ENCODE measurements at places on chromosomes 4 and X.

- DNase-seq = no peak
These were observed 104.1 kb downstream of the IL1RAPL2 start for GRCh38 chrX:104670051-104670450.

GRCh38 chr4:108681321-108681809, 31.0 kb downstream of the OSTC start:
- no peak for DNase-seq

DNA sequence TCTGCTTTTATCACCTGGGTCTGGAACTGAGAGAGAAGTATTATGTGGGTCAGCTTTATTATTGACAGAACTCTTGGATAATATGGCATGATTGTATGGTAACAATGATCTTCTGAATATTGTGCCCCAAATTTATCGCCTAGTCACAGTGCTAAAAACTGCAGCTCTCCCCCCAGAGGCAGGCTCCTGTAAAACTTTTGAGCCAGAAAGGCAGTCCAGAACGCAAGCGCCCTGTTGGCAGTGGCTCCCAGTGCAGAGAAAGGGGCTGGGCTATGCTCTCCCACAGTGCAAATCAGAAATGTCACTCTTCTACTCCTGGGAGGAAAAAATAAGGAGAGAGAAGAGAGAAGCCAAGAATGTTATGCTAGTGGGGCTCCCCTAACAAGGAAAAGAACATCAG, 50.5 kb downstream of the HELT start:
- no peak for DNase-seq

DNA sequence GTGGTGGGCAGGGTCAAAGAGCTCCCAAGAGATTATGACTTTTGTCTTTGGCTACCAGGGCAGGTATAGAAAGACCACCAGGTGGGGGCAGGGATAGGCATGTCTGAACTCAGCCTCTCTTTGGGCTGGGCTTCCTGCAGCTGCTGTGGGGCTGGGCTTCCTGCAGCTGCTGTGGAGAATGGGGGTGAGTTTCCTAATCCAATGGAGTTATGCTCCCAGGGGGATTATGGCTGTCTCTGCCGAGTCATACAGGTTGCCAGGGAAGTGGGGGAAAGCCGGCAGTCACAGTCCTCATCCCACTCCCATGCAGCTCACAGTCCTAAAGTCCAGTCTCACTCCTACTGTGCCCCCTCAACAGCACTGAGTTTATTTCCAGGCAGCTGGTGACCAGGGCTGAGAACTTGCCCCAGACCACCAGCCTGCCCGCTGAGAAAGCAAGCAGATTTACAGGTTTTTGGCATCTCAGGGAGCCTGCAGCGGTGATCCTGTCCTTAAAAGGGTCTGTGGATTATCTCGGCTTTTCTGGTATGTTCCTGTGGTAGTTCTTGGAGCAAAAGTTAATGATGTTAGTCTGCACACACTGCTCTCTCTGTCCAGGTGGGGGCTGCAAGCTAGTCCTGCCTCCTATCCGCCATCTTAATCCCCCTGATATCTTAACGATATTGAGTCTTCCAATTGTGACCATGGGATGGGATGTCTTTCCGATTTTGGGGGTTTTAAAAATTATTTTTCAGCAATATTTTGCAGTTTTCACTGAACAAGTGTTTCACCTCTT, 133.4 kb downstream of the RTL9 start:
- no peak for DNase-seq

GRCh38 chr4:94447754-94448411, 3.9 kb upstream of the PDLIM5 start:
- no peak for DNase-seq

DNA sequence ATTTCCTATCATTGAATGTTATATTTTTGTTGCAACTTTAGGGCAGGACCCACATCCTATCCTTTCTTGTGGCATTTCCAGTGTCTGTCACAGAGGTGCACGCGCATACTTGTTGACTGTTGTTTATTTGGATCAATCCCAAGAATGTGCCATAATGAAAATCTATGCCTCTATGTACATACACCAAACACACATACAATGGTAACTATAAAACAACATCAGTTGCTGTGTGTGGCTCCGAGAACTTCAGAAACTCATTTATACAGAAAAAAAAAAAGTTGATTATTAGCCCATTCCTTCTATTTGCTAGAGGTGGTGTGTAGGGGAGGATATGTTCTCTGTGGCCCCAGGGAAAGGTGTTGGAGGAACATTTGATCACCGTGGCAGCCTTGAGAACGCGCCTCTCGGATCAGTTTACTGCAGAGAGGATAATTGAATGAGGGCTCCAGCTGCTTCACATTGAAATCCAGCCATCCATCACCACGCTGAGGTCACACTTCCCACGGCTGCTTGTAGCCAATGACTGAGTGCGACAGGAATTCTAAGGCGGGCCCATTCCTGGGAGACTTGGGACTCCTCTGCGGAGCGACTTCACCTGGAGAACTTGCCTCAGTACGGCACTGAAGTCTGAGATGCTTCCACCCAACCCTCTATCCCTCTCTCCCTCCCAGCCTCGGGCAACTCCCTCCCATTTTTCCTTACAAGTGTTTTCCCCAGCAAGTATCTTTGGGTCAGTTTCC, 19.5 kb downstream of the SMPX start:
- no peak for DNase-seq

GRCh38 chr4:132502096-132502552, 647.0 kb upstream of the PCDH10 start:
- no peak for DNase-seq

DNA sequence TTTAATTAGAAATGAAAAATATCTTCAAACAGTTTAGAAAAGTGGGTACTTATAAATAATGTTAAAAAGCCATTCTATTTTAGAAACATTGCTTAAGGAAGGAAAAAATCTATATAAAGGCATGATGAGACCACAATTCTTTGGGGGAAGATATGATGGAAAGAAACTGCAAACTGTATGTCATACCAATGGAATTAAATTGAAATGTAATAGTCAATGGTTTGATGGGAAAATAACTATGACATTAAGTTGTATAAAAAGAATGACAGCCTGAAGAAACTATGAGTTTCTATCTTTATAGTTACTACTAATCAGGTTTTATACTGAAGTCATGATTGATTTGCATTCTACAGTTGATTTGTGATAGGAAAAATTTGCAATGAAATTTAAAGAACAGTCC, 40.3 kb upstream of the CAMK2D start:
- no peak for DNase-seq

DNA sequence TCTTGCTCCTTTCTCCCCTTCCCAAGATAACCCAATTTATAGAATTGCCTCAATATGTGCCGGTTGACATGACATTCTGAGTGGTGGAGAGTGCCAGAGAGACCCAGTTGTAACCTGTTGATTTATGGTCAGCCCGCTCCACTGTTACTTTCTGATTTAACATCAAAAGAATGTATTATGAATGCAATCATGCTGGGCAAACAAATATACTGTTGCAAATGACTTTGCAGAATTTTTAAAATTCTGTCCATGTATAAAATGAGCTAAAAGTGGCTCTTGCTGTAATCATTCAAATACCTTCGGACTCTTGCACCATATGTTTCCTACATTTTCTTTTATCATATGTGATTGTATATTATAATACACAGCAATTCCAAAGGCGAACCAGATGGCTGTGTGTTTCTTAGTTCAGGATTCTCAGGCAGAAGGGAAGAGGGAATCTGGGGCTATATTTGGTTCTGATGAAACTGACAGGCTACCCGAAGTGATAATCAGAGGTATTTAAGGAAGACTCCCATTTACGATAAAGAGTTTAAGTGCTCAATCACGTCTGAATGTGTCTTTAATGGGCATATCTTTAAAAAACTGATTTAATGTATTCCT, 131.7 kb downstream of the CLCN4 start:
- DNase-seq = no peak

- DNase-seq = no peak
These were observed 6.5 kb downstream of the RPL39 start for GRCh38 chrX:119784747-119785446.

DNA sequence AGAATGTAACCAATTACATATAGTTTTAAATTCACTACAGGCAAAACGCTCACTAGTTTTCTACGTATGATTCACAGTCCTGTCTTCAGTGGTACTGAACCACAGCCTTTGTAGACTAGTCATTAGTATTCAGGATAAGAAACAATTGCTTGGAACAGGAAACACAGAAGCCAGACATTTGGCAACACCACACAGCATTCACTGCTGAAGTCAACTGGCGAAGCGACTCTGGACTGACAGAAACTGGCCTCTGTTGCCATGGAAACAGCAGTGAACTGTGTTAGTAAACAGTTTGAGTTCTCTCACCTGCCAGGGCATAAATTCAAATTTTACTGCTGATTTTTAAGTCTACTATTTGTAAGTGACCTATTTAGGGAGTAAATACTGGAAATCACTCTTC, 57.6 kb downstream of the MAPK10 start:
- peak; percentile 43 for DNase-seq

GRCh38 chr4:131044368-131044767, 1948.4 kb downstream of the C4orf33 start:
- no peak for DNase-seq

DNA sequence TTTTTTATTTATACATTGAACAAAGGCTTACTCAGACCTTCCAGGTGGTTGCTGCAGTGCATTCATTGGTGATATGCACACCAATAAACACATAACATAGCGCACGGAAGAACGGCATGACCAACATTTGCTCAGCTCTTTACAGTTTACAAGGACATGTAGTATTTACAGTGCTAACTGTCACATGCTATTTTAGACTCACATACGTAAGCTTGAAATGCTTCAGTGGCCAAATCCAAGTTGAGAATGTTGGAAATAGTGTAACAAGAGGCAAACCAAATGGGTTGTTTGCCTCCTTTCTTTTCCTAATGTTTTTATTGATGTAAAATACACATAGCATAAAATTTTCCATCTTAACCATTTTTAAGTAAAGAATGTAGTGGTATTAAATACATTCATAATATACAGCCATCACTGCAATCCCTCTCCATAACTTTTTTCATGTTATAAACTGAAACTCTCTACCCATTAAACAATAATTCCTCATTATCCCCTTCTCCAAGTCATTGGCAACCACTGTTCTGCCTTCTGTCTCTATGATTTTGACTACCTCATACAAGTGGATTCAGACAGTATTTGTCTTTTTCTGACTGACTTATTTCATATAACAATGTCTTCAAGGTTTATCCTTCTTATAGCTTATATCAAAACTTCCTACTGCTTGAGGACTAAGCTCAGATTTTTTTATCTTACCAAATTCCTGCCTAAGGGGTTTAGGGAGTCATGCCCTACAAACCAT, 1722.9 kb upstream of the AGA start:
- DNase-seq = no peak

- DNase-seq = no peak
These were observed 176.7 kb upstream of the FAT1 start for GRCh38 chr4:186900232-186900900.

DNA sequence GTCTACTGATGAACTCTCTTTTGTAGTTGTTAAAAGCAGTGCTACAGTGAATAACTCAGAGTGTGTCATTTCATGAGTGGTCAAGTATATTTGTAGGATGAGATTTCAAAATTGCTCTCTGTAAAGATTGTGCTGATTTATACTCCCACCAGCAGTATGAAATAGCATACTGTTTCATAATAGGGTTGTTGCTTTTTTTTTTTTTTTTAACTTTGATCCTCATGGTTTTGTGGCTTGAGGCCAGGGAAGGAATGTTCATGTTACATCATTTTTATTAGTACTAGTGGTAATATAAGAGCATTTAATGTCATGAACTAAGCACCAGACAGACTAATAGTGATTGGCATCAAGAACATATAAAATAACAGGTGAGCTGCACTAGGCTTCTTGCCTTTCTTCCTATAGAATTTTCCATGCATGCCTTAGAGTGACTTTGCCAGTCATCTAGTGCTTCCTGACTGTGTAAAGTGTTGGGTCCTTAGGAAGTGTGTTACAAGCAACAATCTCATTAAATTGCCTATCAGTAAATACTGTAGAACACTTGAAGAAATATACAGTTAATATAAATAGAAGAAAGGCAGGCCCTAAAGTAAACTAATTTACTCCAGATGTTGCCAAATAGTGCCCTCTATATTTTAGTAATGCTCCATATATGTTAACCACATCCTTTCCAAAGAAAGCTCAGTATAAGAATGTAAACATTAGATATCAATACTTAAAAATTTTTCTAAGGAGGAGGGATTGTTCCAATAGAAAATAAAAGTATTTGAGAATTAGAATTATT, 38.6 kb upstream of the MSMO1 start:
- no peak for DNase-seq

DNA sequence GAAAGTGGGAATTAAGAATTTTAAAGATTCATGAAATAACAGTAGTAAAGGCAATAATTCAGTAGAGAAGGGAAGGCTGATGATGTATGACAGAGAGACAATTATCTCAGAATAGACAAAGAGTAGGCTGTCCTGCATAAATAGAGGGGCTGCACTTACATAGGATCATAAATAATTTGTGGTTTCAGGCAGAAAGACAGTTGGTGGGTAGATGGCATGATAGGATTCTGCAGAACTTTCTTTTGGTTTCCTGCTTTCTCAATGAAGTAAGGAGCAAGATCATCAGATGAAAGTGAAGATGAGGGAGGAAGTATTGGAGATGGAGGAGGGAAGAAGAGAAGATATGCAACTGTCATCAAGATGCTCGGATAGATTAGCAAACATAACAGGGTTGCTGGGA, 604.9 kb upstream of the ZFP42 start:
- no peak for DNase-seq

DNA sequence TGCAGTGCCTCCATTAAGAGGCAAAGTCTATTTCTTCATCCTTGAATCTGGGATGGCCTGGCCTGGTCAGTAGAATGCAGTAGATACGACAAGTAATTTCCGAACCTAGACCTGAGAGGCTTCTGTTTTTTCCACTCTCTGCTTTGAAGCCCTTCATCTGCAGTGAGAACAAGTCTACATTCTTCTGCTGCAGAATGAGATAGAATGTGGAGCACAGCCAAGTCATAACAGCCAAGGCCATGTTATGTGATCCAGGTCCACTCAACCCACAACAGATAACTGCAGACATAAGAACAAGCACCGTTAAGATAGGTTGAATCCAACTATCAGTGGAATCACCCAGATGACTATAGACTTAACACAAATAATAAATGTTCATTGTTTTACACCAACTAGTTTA, 1297.7 kb downstream of the C4orf33 start:
- no peak for DNase-seq

- no peak for DNase-seq
These were observed 95.4 kb downstream of the GRIA2 start for GRCh38 chr4:157315968-157316367.

GRCh38 chrX:107712231-107713202, 63.1 kb downstream of the TSC22D3 start:
- DNase-seq = no peak

DNA sequence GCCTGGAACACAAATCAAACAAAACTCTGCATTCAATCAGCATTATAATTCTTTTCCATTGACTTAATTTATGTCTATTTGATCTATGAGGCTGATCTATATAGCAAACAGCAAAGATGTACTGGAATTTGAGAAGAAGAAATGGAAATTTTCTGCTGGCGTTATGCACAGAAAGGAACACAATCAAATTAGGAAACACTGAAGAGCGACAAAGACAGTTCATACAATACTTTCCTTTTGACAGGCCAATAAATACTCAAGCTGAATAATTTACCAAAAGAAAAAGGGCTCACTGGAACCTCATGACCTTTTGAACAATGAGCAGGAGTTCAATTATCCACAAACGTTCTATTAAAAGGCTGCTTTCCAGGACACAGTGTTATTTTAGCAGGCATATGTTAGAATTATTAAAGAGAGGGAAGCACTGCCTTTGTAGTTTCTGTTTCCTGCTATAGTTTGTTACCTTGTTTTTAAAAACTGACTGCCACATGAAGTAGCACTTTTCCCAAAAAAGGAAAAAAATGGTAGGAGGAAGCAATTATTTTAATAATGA, 8.1 kb downstream of the PDHA2 start:
- DNase-seq = no peak
